Cortex of kidney (tissue), 1 donor: ENCODE measurements at places on chromosomes 11 and 22.

DNA sequence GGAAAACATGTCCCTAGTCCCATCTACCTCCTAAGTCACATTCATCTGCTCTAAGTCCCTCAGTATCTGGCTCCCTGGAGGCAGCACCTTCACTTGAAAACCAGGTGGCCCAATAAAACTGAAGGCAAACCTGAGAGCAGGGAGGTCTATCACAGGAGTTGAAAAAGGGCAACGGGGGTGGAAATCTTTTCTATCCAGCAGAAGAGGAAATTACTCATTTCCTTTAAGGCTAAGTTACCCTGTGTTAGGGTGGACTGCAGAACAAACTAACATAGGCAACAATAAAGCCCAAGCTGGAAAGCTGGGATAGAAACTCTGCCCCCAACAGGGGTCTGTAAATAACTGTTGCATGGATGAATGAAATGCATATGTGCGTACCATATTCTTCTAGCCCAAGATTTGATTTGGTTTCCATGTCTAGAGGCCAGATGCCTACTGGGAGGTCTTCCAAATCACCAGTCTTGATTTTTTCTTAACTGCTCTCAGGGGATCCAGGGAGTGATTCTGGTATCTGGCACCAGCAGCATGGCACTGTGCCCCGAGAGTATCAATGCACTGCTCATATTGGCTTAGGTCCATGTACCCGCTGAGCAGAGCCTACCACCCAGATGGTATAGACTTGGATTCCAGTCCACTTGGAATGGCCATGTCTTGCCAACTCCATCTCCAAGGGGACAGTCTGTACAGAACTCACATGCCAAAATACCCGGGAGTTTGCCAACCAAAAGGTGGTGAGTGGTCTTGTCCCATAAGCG lies 350.0 kb upstream of the NCAM1 start:
- DNase-seq, result no peak

DNA sequence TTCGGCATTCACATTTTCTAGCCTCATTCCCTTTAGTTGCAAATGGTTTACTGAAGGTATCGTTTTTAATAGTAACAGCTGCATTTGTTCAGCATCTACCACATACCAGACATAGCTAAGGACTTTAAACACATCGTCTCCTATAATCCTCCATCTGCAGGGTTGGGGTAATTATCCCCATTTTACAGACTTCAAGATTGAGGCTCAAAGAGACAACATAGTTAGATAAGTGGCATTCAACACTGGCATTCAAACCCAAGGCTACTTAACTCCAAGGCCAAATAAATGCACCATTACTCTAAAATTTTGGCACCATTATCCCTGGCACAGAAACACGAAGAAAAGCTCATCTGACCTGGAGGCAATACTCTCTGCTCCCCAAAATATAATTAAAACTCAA lies 28.5 kb downstream of the SMCO4 start:
- DNase-seq, result no peak

DNA sequence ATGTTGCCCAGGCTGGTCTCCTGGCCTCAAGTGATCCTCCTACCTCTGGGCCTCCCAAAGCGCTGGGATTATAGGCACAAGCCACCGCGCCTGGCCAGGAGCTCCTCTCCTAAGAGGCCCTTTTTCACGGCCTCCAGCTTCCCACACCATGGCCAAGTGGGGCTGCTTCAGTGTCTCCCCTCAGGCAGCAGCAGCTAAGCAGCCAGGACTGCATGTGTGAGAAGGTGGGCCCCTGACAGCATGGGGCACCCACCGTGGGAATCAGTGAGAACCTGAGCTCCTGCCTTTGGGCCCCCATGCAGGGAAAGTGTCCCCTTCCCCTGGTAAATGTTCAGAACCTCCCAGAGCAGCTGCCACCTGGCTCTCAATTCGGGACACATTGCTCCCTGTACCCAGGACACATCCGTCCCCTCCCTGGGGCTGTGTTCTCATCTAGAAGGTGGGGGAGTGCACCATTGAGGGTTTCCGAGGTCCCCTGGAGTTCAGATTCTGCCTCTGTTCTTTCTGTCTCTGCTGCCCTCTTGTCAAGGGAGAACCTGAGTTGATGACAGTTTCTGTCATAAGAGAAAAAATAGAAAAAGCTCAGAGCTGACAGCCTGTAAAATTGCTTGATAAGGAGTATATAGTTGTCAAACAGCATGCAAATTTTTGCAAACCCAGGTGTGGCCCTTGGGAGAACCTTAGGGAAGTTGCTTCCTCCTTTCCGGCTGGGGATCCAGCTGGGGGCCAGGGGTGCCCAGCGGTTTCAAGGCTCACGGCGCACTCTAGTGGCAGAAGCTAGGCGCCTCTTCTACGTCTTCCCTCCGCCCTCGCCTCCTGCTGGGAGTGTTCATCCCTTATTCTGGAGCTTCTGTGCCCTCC lies 29.7 kb downstream of the FAM83F start:
- no peak for DNase-seq

DNA sequence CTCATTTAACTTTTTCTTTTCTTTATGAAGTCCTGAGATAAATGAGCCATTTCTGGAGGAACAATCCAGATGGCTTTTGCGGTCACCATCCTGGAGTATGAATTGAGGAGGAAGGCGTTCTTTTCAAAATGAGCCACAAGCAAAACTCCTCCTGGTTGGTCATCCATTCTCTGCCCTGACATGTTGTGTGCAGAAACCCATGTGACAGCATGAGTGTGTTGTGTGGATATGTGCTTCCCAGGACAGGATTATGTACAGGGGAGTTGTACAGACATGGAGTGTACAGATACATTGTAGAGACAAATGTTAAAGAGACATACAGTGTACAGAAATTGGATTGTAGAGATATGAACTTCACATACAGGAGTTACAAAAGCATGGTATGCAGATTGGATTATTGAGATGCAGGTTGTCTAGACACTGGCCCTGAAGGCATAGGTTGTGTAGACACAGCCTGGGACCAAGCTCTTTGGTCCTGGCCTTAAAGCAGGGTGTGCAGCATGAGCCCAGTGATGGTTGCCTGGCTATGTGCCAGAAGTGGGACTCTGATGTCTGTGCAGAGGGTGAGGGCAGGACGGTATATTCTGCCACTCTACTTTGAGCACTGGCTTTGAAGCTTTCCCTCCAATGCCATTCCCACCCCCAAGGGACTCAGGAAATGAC lies 178.5 kb upstream of the ZBED5 start:
- DNase-seq, result no peak

DNA sequence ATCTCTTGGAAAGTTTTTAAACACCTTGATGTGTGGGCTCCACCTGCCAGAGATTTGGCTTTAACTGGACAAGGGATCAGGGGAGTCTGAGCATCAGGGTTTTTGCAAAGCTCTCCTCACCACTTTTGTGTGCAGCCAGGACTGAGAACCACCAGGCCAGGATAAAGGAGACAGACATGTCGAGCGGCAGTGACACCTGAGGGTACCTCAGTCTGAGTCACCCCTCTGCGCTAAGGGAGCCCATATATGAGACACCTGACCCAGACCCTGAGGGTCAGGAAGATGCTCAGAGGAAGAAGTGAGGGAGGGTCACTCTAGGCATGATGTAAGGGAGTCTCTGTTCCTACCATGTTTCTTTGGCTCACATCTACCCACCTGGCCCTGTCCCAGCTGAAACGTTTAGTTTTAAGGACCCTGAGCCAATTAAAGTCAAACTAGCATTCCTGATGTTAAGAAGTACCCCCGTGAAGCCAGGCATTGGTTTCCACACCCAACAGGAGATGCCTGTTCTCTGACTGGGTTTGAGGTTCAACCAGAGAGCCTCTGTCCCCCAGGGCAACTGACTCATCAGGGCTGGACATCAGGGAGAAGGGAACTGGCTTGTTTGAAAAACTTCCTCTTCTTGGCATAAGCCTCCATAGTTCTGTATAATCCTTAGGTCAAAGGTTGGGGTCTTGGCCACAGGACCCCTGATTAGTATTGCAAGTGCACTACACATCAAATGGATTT lies 72.4 kb upstream of the BIRC3 start:
- no peak for DNase-seq

DNA sequence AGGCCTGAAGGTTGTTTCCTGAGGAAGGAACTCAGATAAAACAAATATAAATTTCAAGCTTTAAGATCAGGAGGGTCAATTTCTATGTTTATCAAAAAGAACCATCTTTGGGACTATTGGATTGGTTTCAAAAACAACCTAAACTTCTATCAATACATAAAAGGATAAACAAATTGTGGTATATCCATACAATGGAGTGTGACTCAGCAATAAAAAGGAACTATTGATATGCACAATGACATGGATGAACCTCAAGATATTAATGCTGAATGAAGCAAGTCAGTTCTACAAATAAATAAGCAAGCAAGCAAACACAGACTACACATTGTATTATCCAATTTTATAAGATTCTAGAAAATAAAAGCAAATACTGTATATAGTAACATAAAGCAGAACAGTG lies 11.1 kb upstream of the CLPB start:
- DNase-seq, result no peak

DNA sequence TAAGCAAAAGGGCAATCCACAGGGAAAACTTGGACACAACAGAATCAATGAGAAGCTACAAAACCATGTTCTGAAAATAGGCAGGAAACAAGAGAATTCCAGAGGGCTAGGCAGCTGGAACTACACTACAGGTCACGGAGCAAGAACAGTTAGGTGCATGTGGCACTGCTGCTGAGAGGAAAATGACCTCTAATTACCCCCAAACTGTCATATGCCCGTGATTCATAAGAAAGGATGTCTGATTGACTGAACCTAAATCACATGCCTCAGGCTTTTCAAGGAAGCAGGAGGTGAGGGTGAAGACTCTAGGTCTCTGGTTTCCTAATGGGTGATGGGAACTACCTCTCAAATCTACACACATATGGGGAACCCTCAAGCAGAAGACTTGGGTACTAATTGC lies 17.9 kb upstream of the RRAS2 start:
- no peak for DNase-seq
